Activated CD8-positive, alpha-beta T cell treated with anti-CD3 and anti-CD28 coated beads, Interleukin-2, amount 10 ng/mL, durations not matched to agents 7 days and 5 days (primary cell): ENCODE measurements at places on chromosomes 4 and X.

DNA sequence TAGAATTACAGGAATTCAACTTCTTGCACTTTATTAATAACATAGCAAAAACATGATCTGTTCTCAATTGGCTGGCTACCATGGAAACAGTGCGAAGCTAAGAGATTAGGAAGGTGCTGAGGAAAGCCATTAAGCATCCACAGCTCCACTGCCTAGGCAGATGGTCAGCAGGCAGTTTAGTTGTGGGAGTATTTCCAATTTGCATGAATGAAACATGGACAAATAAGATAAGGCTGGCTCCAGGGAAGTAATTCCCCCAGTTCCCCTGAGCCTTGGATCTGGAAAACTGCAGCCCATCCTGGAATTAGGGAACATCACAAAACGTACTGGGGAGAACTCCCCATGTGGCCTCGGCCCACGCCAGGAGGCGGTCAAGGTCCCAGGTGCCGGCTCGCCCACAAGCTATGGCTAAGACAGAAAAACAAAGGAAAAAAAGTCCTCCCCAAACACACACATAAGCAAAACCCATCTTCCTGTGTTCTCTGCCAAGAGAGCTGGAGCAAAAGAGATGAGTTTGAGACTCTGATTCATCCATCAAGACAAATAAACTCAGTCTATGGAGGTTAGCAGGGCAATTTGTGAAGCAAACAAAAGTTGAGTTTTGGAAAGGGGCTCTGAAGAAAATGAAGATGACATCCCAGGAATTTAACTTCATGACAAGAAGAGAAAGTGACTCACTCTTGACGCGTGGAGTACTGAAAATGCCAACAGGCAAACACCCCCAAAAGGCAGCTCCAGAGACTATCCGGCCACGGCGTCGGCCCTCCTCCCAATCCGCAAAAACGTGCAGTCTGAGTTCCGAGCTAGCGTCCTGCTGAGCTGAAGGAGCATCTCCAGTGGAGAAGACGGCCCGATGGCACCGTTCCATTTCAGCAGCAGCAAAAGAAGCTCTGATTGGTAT lies 45.1 kb downstream of the IGFBP7 start:
- no peak for DNase-seq

- DNase-seq: no peak
Measured at GRCh38 chrX:103356858-103357257, 552 bp downstream of the TCEAL9 start.

DNA sequence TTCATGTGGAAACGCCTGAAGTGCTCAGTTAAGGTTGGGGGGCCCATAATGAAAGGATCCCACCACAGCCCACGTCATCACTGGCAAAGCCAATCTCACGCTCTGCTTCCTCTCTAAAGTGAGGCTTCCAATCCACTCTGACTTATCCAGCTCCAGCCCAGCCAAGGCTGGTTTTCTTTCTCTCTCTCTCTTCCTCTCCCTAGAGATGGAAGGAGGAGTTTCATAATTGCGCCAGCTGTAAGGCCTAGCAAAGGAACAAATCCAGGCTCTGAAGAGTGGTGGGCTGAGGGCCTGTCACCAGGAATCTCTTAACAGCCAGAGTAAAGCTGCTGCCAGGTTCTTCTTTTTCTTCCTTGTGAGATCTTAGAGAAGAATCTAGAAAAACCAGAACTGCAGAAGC lies 20.7 kb upstream of the BCLAF3 start:
- DNase-seq: no peak

DNA sequence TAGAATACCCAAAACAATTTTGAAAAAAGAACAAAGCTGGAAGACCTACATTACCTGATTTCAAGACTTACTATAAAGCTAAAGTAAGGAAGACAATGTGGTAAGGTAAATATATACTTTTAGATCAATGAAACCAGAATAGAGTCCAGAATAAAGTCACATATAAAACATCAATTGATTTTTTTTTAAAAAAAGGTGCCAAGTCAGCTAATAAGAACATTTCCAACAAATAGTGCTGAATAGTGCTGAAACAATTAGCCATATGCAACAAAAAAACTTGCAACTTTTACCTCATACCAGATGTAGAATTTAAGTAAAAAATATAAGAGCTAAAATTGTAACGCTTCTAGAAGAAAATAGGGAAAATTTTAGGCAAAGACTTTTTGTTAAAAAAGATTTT lies 73.0 kb upstream of the PDHA1 start:
- DNase-seq: no peak

DNA sequence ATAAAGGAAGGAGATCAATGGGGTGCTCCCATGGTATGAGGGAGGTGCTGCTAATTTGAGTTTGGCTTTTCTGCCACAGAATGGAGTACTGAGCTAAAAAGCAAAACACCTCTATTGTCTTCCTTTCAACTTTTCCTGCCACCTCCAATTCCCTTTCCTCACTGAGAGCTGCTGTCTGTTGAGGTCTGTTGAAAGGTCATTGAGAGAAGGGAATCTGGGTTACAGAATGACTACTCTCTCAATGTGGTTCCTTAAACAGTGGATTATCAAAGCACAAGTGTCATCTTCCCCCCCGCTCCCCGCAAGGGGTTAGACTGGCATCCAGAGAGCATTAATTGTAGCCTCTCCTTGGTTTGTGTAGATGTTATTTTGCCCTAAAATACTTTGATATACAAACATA lies 10.7 kb downstream of the USP9X start:
- no peak for DNase-seq
